ENCODE measurements at places on chromosomes 3 and 15.

GRCh38 chr15:55289011-55289745 lies 435 bp downstream of the RAB27A start:
- DNase-seq, result no peak

DNA sequence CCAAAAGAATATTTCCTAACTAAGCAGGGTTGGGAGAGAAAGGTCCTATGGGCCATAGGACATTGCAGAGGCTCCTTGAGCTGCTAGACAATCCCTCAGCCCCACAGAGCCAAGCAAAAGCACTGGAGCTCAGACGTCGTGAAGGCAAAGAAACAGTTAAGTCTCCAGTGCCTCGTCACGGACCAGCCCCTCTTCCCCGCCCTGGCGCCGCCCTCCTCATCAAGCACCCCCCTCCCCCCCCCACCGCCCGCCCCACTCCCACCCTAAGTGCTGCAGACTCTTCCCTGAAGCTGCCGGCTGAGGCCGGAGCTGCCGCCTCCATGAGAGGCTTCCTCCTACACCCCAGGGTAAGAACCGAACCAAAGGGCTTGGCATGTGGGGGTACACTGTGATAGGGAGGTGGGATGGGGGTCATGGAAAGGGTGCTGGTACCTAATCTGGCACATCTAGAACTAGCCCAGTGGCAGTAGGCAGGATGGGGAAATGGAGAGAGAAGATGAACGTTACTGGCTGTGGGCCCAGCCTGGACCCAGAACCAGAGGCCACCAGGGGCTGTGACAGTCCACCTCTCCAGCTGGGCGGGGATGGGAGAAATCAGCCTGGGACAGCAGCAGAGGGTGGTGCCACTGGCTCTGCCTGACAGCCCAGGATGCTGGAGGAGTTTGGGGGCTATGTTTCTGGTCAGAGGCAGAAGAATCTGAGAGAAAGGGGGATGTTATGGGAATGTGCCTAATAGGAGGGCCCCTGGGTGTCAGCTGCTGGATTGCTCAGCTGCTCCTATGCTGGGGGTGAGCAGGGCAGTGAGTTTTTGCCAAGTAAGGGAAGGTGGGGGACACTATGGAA lies at the start of gene MAP1A:
TSS of gene MAP1A (plus strand) at position 255 of the 843 bp plus-strand sequence. CDS start 3,866 bp downstream, outside the sequence.
- DNase-seq, result no peak

DNA sequence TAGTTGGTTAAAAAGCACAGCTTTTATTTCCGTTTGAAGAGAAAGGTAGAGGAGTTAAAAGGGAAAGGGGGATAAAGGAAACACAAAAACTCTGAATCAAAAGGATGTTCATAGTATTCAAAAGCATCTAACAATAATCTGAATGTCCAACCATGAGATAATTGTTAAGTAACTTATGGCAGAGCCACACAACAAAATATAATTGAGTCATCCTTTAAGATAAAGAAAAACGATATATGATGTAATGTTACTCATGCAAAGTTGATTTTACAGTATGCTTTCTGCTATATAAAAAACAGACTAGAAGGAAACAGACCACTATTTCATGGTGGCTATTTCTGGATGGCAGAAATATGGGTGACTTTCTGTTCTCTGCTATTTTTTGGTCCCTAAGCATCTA lies 3.9 kb downstream of the XPC start:
- no peak for DNase-seq

DNA sequence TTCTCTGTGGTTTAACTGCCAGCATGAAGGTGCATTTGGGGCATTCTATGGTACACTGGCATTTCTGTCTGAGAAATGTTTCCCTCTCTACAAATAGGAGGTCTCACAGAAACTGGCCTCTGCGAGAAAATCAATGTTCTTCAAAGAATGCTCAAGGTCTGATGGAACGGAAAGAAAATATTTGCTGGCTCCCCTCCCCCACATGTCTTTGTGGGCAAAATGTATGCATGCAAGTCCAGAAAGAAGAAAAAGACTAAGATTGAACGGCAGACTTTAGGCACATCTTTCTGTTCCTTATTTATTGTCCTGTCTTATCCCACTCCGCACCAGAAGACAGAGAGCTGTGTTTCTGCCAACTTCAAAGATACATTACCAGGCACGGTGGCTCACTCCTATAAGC lies 83.9 kb upstream of the PSMD6 start:
- DNase-seq, result no peak

- no peak for DNase-seq
Observed at GRCh38 chr3:4581920-4582611, 88.9 kb downstream of the ITPR1 start.

DNA sequence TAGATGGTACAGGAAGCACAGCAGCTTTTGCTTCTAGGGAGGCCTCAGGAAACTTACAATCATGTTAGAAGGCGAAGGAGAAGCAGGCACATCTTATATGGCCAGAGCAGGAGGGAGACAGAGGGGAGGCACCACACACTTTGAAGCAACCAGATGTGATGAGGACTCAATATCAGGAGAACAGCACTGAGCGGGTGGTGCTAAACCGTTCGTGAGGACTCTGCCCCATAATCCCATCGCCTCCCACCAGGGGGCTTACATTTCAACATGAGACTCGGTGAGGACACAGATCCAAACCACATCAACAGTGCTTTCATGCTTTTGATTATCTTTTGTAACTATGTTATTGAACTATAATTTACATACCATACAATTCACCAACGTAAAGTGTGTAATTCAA lies 7.6 kb upstream of the TMEM44 start:
- no peak for DNase-seq

GRCh38 chr3:100032243-100032642 lies 82.1 kb downstream of the FILIP1L start:
- no peak for DNase-seq

- DNase-seq, result no peak
Observed at GRCh38 chr15:51842852-51843737, 13.6 kb downstream of the TMOD3 start.

GRCh38 chr15:27084844-27085243 lies 113.9 kb downstream of the GABRG3 start:
- DNase-seq, result no peak

Measured in iPS DF 19.7 (cell line).